Fibroblast of skin of right quadriceps (primary cell): ENCODE measurements at places on chromosomes 13 and 19.

DNA sequence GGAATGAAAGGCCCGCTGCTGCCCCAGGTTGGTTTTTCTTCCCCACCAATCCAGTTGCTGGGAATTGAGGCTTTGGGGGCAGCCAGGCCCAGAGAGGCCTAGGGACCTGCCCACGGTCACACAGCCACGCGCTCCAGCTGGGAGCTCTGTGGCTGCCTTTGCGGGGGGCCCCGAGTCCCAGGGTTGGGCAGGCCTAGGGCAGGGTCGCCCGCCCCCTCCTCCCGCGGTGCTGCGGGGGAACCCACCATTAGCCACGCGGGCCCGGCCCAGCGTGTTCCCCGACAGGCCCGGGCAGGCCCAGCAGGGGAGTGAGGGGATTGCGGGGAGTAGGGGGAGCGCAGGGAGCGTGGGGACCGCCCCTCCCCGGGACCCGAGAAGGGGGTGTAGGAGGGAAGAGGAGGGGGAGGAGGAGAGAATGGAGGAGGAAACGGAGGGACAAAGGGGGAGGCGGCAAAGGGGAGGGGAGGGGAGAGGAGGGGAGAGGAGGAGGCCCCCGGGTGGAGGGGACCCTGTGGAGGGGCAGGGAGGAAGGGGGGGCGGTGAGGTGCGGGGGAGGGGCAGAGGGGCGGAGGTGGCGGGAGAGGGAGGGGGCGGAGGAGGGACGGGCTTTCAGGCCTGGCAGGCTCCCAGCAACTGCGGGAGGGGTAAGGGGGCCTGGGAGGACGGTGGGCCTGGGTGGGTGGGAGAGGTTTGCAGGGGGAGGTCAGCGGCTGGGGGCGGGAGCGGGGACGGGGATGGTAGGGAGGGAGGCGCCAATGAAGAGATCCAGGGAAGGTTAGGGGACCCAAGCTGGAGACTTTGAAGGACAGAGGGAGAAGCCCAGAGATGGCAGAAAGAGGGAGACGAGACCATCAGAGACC lies 12.9 kb upstream of the TLE2 start:
- DNase-seq = no peak

GRCh38 chr19:6156033-6156432 lies 20.6 kb downstream of the ACSBG2 start:
- DNase-seq = no peak

DNA sequence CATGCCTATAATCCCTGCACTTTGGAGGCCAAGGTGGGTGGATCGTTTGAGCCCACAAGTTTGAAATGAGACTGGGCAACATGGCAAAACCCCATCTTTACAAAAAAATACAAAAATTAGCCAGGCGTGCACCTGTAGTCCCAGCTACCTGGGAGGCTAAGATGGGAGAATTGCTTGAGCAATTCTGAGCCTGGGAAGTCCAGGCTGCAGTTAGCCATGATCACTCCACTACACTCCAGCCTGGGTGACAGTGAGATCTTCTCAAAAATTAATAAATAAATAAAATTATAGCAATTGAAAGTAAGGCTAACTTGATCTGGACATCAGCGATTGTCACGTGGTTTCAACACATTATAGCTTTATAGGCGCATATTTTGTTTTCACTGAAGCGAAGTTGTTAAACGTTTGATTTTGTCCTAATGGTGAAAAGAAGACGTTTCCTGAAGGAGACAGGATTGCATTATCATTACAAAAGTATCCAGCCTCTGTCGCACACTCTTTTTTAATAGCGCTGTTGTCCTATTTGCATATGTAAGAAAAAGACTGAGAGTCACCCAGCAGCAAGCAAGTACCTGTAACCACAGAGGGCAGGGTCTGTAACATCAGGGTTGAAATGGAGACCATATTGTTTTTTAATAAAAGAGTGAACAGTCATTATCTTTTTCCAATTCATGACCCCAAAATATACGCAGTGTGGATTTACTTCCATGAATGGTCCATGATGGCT lies 335.7 kb downstream of the DCT start:
- DNase-seq = no peak

DNA sequence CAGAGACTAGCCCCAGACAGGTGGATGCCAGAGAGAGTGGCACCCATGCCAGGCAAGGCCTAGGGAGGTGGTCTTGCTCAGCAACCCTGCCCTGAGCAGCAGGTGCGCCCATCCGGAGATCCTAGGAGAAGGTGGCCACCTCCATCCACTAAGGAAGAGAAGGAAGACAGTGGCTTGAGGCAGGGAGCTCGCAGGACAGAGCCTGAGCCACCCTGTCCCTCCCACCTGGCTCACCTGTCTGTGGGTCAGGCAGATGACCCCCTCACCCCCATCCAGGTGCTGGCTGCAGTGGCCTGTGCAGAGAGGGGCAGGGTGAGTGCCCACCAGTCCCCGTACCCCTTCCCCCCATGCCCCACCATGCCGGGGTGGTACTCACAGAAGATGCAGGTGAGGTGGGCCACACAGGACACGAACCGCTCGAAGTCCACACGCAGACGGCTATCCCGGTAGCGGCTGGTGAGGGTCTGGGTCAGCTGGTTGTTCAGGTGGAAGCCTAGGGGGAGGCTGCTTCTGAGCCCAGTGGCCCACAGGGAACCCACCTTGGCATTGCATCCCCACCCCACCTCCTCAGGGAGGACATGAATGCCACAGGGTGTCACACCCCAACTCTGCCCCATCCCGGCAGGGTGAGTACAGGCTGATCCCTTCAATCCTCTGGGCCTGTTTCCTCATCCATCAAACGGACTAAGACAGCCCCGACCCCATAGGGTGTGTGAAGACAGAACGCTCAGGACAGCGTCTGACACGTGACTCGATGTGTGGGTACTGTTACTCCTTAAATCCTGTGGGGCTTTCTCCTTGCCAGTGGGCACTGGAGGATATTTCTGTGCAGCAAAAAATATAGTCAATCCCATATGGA lies 13.3 kb downstream of the CAPN12 start:
- no peak for DNase-seq

DNA sequence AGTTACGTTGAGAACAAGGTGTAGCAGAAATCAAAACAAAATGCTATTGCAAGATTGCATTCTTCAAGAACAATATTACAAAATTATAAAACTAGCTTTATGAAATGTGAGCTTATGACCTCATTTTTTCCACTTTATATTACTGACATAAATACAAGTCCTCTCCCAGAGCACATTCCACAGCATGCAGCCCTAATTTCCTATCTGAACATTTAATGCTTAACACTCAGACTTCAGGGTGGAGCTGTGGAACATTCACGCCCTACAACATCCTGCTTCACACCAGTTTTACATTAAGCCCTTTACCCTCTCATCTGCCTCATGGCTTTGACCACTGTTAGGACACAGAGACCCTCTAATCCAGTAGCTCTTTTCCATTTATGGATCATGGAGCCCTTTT lies 65.5 kb downstream of the EPSTI1 start:
- peak; percentile 28 for DNase-seq

- DNase-seq = peak; percentile 98
These were observed 10.5 kb upstream of the SMG9 start for GRCh38 chr19:43765109-43765876.

- DNase-seq = no peak
These were observed 34.7 kb upstream of the SPACA7 start for GRCh38 chr13:112341446-112341845.

DNA sequence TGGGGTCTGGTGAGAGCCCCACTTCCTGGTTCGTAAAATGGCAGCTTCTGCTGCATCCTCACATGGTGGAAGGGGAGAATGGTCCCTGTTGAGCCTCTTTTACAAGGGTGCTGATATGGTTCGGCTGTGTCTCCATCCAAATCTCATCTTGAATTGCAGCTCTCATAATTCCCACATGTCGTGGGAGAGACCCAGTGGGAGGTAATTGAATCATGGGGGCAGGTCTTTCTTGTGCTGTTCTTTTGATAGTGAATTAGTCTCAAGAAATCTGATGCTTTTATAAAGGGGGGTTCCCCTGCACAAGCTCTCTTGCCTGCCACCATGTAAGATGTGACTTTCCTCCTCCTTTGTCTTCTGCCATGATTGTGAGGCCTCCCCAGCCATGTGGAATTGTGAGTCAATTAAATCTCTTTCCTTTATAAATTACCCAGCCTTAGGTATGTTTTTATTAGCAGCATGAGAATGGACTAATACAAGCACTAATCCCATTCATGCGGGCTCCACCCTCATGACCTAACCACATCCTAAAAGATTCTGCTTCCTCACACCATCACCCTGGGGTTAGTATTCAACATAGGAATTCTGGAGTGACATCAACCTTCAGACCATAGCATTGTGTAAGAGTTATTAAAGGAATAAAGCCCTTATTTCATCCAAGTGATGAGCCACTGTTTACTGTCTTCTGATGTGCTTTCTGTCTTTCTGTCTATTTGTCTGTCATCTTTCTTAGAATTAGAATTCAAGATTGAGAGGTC lies 159.0 kb upstream of the IRS2 start:
- peak; percentile 80 for DNase-seq

GRCh38 chr19:1582201-1582600 lies 10.5 kb downstream of the MBD3 start:
- no peak for DNase-seq

- peak; percentile 41 for DNase-seq
These were observed 218.0 kb downstream of the RGCC start for GRCh38 chr13:41675306-41675705.

DNA sequence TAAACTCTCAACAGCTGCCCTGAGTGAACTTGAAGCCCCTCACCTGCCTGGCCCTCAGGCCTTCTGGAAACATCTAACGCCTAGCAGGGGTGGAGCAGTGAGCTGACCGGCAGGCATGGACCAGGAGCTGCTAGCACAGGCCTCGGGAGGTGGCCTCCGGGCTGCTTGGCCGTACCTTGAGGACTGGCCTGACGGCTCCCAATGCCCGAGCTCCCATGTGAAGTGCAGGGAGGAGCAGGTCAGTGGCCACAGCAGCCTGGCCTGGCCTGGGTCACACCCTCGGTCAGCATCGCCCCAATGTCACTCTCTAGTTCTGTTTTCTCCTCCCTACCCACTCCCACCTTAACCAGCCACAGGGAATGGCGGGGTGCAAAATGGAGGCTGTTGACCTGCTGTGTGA lies 19.0 kb downstream of the TSHZ3 start:
- DNase-seq = no peak

- no peak for DNase-seq
These were observed 383.4 kb downstream of the EFNB2 start for GRCh38 chr13:106152047-106152446.

DNA sequence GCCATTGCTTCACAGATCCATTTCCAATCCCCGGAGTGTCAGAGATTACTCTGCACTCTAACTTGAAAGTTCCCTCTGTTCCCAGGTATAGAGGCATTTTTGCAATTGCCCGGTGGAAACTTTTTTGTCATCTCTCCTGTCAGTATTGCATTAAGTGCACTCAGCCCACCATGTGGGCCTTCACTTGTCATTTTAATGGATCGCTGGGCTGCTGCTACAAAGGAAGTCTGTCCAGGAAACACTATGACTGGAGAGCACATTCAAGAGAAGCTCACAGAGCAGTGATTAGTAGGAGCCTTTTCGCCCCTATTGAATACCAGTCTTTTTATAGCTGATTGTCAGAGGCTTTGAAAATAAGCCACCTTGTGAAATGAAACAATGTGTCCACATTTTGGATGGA lies 180.9 kb downstream of the B3GLCT start:
- DNase-seq = no peak

- DNase-seq = no peak
These were observed 30.8 kb upstream of the LRCH1 start for GRCh38 chr13:46521921-46522747.

DNA sequence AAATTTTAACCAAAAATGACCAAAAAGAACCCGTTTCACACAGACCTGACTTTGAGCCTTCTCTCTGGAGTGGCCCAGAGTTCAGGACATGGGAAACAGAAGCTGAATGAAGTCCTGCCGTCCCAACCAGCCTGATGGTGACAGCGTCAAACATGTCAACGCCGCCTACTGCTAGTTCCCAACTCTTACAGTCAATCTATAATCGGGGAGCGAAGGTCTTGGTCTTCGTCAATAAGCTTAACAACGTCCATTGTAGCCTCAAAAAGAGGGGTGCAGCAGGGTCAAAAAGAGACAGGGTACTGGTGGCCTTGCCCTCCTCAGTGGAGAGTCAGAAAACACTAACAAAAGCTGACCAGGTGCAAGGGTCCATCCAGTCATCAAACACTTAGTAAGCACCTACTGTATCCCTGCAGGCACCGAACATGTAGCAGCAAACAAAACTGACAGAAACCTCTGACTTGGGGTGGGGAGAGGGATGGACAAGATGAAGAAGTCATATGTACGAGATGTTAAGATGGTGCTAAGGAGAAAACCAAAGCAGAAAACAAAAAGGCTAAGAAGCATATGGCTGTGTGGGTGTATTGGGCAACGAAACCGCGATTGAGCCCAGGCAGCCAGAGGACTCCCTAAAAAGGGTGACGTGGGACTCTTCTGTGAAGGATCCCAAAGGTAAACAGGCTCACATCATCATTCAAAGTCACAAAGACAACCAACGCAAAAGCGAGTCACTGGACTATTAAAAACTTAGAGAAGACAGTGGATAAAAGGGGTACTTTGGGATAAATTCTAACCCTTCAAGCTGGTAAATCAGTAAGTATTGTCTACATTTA lies 12.0 kb downstream of the MLLT1 start:
- no peak for DNase-seq

DNA sequence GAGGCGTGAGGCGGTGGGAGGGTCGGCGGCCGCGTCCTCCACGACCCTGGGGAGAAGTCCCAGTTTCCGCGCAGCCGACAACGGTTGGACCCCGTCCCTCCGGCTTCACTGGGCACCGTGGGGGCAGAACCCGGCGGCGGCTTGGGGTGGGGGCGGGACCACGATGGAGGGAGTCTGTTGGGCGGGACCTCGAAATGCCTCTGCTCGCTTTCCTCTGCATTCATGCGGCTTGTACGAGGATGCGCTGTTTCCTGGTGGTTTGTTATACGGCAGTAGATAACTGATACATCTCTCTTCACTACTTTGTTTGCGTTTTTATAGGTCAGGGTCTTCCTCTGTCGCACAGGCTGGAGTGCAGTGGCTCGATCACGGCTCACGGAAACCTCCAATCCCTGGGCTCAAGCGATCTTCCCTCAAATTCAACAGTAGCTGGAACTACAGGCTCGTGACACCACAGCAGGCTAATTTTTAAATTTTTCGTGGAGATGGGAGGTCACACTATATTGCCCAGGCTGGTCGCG lies 24.6 kb upstream of the ZNF846 start:
- DNase-seq = peak; percentile 43

GRCh38 chr19:30387311-30388115 lies 15.3 kb downstream of the ZNF536 start:
- DNase-seq = no peak
